ENCODE measurements at places on chromosomes 5 and 9.

DNA sequence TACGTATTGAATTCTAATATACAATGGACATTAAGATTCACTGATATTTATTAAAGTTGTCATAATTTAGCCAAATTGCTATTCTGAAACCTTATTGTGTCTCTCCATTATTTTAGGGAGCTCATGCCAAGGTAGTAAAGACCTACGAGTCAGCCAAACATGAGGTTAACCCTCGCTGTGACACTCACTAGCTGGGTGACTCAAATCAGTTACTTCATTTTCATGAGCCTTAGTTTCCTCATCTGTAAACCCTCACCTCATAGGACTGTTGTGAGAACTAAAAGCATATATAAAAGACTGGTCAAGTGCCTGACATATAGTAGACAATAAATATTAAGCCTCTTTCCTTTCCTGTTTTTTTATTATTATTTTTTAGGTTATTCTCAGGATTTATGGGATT lies 44.0 kb upstream of the PCA3 start:
- DNase-seq: no peak

GRCh38 chr5:158876263-158876942 lies 223.3 kb downstream of the EBF1 start:
- DNase-seq: no peak

DNA sequence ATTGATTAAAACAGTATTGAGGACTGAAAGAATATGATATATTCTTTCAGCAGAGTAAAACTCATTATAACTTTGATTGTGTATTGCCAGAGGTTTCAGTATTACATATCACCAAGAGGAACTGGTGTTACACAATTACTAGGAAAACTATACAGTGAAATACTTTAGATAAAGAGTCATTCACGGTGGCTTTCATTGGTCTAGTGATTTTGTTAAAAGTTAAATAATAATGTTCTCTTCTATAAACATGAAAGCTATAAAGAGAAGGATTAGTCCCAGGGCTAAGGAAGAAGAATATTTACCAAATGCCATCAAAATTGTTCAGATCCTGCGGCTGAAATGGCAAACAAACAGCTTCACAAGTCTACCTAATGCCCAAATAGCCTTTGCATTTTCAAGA lies 306.2 kb downstream of the SEMA5A start:
- no peak for DNase-seq

GRCh38 chr9:18665947-18666346 lies 192.0 kb downstream of the ADAMTSL1 start:
- DNase-seq: no peak

- no peak for DNase-seq
Observed at GRCh38 chr9:77935974-77936373, 95.6 kb downstream of the GNAQ start.

DNA sequence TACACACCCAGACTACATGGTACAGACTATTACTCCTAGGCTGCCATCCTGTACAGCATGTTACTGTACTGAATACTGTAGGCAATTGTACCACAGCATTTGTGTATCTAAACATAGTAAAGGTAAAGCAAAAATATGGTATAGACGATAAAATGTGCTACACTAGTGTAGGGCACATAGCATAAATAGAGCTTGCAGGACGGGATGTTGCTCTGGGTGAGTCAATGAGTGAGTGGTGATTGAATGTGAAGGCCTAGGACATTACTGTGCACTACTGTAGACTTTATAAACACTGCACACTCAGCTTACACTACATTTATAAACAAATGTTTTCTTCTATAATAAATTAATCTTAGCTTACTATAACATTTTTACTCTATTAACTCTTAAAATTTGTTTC lies 25.6 kb downstream of the ANKRD55 start:
- DNase-seq: no peak
